ENCODE measurements at places on chromosomes 7 and 10.

GRCh38 chr7:23226844-23227450, 19.6 kb upstream of the GPNMB start:
- DNase-seq, result no peak

DNA sequence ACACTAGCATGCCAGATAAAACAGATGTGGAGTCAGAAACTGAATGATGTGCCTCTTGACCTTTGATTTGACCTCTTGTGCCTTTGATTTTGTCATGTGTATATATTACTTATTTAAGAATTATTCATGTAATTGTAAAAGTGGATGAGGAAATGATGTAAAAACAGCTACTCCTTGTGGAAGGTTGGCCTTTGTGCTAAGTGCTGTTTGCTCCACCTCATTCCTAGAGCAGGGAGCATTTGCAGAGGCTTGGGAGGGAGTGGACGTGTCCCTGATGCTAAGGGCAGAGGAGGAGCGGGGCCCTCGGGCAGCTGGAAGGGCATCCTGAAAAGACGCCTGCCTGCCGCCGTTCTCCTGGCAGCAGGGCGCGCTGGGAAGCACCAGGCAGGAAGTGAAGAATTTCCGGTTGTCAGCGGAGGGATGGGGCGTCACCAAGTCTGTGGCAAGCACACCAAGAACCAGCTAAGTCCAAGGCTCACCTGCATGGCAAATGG, 197.6 kb upstream of the ZNF32 start:
- DNase-seq, result no peak

GRCh38 chr10:87861566-87861952, 1.8 kb downstream of the KLLN start:
- no peak for DNase-seq

DNA sequence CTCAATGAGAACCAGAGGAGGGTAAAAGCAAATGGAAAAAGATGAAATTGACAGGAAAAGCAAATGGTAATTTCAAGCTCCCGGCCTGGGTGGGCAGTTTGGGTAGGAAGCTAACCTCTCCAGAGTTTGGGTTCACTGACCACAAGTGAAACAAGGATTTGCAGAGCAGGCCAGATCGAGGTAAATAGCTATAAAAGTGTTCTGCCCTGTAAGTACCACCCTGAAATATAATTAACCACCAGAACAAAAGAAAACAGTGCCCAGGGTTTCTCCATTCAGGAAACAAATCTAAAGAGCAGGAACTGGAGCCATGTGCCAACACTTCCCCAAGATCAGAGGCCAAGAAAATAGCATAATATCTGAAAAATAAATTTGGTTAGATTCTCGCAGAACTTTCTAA, 276.7 kb upstream of the MEOX2 start:
- DNase-seq, result no peak

DNA sequence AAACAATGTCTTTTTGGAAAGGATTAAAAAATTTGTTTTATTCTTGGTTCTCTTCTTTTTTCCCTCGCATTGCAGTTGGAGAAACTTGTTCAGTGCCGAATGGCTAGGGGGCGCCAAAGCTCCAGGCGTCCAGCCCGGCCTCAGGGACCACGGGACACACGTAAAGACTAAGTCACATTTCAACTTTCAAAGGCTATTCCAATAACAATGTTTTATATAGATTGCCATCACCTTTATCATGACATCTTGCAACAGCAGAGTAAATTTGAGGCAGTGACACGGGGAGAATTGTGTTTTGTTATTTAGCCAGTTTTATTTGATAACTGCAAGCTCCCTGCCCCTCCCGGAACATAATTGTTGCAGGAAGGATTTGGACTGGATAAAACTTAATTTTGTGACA, 2.2 kb upstream of the IGFBP3 start:
- DNase-seq, result no peak

- no peak for DNase-seq
Measured at GRCh38 chr7:80763289-80763688, 124.8 kb downstream of the CD36 start.

GRCh38 chr10:43123361-43124093, 14.7 kb upstream of the CSGALNACT2 start:
- no peak for DNase-seq

- no peak for DNase-seq
Measured at GRCh38 chr10:105017116-105017515, 376.0 kb downstream of the SORCS3 start.

GRCh38 chr10:86821388-86821999, 65.1 kb downstream of the BMPR1A start:
- no peak for DNase-seq

- DNase-seq, result no peak
Measured at GRCh38 chr10:123318516-123318915, 164.3 kb downstream of the BUB3 start.

DNA sequence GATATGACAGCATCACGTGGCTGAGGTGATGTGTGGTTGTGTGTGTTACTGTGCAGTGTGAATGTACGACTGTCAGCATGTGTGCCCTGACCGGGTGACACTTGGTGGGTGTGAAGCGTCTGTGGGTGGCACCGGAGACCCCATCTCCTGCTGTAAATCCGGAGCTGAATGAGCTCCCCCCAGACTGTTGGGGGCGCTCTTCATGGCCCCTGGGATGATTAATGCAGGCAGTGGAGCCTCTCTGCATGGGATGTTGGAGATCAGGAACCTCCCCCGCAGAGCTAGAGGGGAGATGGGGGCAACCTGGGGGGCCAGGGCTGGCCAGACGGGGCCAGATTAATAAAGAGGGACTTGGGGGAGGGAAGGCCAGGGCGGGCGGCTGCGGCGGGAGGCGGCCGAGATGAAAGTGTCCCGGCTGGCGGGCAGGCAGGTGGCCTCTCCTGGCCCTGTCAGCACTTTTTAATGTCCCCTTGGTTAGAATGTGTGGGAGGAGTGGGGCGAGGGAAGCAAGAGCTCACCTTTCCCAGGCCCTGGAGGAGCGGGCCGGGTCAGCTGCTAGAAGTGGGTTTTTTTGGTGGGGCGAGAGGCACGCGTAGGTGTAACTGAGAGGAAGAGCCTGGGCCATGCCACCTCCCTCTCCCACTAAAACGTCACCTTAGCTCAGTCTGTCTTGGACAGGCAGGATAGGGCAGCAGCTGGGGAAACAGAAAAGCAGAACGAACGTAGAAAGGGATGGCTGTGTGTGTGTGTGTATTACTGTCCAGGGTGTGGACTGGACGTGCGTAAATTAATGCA, 34.1 kb downstream of the HIF1AN start:
- no peak for DNase-seq

- no peak for DNase-seq
Measured at GRCh38 chr10:78630944-78631838, 437.6 kb upstream of the ZMIZ1 start.

- no peak for DNase-seq
Measured at GRCh38 chr10:6491841-6492609, 88.1 kb downstream of the PRKCQ start.

GRCh38 chr7:43577485-43577951, 5.4 kb upstream of the STK17A start:
- DNase-seq, result no peak

Data from cortex of kidney (tissue), 1 donor.